ENCODE measurements at places on chromosomes 4 and X. TPM values are rescaled to one million over a fixed set of nuclear protein-coding genes. Genes with fewer than 3 reads are reported as not detected.

Gene AIMP1
- total RNA-seq = 41.2 TPM

Gene NWD2
- not detected for total RNA-seq

DNA sequence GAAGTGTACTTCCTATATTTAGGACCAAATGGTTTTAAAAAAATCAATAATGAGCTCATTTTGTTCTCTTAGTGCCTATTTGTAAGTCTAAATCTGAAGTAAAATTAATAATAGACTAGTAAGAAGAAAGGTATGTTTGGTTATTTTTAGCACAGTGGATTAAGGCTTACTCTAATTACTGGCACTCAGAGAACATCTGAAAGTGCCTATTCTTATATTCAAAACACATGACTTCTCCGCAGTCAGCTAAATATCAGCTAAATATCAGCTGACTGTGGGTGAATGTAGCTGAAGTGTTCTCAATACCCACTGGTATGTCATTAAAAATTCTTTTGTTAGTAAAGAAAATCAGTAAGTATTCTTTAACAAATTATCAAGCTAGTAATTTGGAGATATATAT, 6.0 kb downstream of the AP1S2 start:
- no peak overlapping the region for H3K4me3 ChIP-seq
- no peaks in the 10 kb centered on the region for H3K27me3 ChIP-seq
- no peak for DNase-seq
- no peak overlapping the region for H3K27ac ChIP-seq
- peaks cover 48% of the 10 kb centered on the region for H3K4me1 ChIP-seq

DNA sequence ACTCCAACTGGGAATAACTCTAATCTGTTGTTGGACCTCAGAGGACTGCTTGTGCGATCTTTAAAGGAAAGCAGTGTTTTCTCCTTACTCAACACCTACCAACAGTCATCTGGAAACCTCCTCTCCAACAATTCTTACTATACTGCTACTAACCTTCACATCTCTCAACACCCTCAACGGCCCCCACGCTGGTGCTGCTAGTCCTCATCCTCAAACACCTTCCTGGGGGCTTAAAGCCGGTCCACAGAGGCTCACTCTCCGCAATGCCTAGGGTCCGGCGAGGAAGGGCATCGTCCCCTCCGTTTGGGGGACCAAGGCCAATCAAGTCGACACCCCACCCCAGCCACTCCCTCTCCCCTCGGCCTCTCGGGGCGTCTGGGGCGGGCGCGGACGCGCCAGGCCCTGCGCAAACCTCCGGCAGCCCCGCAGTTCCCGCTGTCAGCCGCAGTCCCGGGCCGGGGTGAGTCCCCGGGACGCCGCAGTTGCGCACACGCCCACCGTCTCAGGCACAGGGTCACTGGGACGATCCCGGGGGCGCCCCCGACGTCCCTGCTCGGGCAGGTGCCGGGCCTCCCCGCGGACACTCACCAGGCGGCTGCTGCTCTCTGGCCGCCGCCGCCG, 418 bp downstream of the TAB3 start:
- peak overlapping the region; percentile 82 for H3K4me3 ChIP-seq
- peak overlapping the region; percentile 62 for H3K27ac ChIP-seq
- DNase-seq = peak; percentile 85
- peaks cover 9% of the 10 kb centered on the region for H3K4me1 ChIP-seq

DNA sequence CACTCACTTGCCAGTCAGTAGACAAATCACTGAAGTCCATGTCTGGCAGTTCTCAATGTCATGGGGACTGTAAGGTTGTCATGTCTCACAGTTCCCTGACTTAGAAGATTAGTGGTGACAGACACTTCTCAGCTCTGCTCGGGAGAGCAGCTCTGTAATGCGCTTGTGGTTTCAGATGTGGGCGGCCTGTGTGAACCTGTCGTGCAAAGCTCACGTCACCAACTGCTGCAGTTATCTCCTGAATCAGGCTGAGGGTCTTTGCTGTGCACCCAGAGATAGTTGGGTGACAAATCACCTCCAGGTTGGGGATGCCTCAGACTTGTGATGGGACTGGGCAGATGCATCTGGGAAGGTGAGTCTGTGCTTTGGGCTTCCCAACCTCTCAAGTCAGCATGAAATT, at the start of gene IL9R:
TSS of gene IL9R (plus strand) at position 261 of the 400 bp plus-strand sequence. CDS start at position 325, 64 bp downstream.
- no peaks in the 10 kb centered on the region for H3K4me1 ChIP-seq
- no peak within 1 kb of the TSS for H3K27ac ChIP-seq
- DNase-seq = peak; percentile 64
- H3K36me3 ChIP-seq = no peaks in the 10 kb centered on the region
- no peaks in the 10 kb centered on the region for H3K27me3 ChIP-seq

- no peak overlapping the region for H3K27ac ChIP-seq
- no peak overlapping the region for H3K4me3 ChIP-seq
- no peaks in the 10 kb centered on the region for H3K27me3 ChIP-seq
- H3K4me1 ChIP-seq = peaks cover 27% of the 10 kb centered on the region
Observed at GRCh38 chr4:107894138-107894603, 37.2 kb upstream of the CYP2U1 start.

GRCh38 chrX:53284684-53285447, 3.5 kb upstream of the IQSEC2 start:
- peaks cover 43% of the 10 kb centered on the region for H3K4me1 ChIP-seq
- no peak for DNase-seq
- no peaks in the 10 kb centered on the region for H3K27me3 ChIP-seq
- peak overlapping the region; percentile 5 for H3K27ac ChIP-seq
- no peaks in the 10 kb centered on the region for H3K36me3 ChIP-seq

All from osteocyte (in vitro differentiated cells).